Renal cortical epithelial cell (primary cell): ENCODE measurements at places on chromosomes 1 and 21. TPM values are rescaled to one million over a fixed set of nuclear protein-coding genes. Genes with fewer than 3 reads are reported as not detected.

The SPRR2A gene
- total RNA-seq = not detected in 2 replicates

The DLGAP3 gene
- total RNA-seq = 0.05 TPM in 1 of 2 replicates, not detected in the other

The RGS8 gene
- not detected in 2 replicates for total RNA-seq

The MYOC gene
- 0.10 TPM in 1 of 2 replicates, not detected in the other for total RNA-seq

The OR2G6 gene
- 0.05 TPM in 1 of 2 replicates, not detected in the other for total RNA-seq

The VHLL gene
- total RNA-seq = not detected in 2 replicates

The OR2T11 gene
- 0.10 TPM in 1 of 2 replicates, not detected in the other for total RNA-seq

The KRTAP12-2 gene
- total RNA-seq = not detected in 2 replicates

The EPHX1 gene
- total RNA-seq = 25.2 and 83.7 TPM in 2 replicates

The ITLN2 gene
- total RNA-seq = not detected in 2 replicates

The IGSF5 gene
- 0.94 TPM in 1 of 2 replicates, not detected in the other for total RNA-seq

The CELA2A gene
- total RNA-seq = not detected in 2 replicates

The ADGRB2 gene
- 0.69 and 8.0 TPM in 2 replicates for total RNA-seq
